ENCODE measurements at places on chromosomes 3 and 15.

DNA sequence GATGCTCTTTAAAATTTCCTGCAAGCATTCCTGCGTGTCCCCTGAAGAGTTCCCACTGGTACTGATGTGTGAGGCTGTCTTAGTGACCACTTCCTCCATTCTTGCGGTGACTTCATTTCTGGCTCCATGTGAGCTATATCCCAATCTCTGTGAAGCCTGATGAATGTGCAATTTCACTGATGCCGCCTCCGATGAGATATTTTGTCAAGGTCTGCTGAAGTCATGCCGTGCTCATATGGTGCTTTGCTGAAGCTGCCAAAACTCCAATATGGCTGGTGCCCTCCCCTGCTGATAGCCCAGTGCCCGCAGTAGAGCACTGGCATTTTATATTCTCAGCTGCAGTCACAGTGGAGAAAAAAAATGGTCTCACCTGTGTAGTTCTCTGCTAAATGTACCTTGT lies 271.5 kb downstream of the EFHB start:
- DNase-seq = no peak

DNA sequence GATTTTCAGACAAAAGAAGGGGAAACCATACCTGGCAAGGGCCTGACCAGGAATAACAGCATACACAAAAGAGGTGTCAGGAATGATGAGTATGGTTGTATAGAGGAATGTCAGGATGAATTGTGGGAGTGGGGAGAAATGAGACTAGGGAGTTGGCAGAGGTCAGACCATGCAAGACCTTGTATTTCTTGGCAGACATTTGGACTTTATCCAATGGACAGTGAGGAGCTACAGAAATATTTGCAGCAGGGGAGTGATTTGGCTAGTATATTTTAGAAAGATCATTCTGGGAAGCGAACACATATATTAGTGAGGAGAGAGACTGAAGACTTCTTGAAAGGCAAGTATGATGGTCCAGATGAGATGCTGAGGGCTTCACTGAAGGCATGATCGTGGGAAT lies 25.4 kb upstream of the ALPK3 start:
- peak; percentile 5 for DNase-seq

GRCh38 chr15:33226559-33227181 lies 32.2 kb upstream of the FMN1 start:
- DNase-seq = peak; percentile 24

DNA sequence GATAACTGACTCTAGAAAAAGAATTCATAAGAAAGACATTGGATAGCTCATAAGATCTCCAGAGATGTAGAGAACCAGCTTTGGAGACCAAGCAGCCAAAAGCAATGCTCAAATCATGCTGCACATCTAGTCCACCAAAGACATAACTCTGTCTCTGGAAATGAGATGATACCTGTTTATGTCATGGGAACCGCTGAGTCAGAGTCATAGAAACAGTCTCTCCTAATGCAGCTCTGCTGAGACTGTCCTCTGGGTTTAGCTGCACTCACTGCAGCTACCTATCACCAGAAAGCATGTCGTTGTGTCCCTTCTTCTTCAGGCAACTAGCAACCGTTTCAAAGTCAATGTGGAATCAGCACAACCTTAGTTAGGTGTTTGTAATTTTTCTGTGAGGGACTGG lies 218.5 kb upstream of the ROBO1 start:
- DNase-seq = no peak

- no peak for DNase-seq
Observed at GRCh38 chr15:74391582-74392450, 24.4 kb upstream of the CYP11A1 start.

- no peak for DNase-seq
Observed at GRCh38 chr3:73403444-73403843, 221.3 kb downstream of the PDZRN3 start.

All from fibroblast of skin of abdomen (primary cell).